ENCODE measurements at places on chromosomes 7 and 10.

- no peak for DNase-seq
Measured at GRCh38 chr10:70738006-70738760, 47.0 kb downstream of the TBATA start.

DNA sequence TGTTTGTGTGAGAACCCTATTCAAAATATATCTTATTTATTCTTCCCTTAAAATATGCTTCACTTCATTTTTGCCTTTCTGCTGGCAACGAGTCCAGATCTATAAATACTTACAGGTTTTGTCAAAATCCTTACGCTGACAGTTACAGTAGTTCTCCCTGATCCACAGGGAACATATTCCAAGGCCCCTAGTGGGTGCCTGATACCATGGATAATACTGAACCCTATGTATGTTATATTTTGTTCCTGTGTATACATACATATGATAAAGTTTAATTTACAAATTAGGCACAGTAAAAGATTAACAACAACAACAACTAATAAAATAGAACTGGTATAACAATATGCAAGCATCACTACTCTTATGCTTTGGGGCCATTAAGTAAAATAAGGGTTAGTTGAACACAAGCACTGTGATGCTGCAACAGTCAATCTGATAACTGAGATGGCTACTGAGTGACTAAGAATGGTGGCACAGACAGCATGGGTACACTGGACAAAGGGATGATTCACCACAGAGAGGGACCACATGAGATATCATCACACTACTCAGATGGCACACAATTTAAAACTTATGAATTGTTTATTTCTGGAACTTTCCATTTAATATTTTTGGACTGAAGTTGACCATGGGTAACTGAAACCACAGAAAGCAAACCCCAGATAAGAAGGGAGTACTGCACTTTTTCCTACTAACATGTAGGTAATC is 29.4 kb upstream of the PCGF5 start:
- no peak for DNase-seq

DNA sequence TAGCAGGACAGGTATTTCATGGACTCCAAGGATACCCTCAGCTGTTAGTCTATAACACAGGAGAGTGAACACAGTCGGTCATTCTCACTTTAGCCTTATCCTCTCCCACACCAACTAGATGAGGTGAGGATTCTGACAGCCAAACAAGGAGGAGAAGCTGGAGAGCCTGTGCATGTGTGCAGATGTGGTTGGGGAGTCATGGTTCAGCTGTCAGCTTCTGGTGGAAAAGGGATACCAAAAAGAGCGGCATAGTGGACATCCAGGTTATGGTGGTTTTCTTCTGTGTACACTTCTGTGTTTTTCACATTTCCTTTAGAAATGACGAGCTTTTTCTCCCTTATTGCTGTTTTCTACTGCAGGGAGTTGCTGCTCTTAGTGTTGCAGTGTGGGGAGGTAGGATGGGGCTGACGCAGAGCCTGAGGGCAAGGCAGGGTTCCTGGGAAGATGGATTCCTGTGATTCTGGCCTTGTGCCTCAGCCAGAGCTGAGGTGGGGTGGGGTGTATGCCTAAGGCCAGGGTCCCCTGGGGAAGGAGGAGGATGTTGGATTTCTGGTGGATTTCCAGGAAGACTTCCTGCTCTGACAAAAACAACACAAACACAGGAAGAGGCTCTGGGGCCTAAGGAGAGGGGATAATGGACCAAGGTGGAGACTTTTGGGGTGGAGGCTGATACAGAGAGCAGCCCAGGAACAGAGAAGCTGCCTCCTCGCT is 26.6 kb downstream of the PLAU start:
- DNase-seq, result no peak

- no peak for DNase-seq
Measured at GRCh38 chr7:1586126-1586826, 16.4 kb upstream of the PSMG3 start.

DNA sequence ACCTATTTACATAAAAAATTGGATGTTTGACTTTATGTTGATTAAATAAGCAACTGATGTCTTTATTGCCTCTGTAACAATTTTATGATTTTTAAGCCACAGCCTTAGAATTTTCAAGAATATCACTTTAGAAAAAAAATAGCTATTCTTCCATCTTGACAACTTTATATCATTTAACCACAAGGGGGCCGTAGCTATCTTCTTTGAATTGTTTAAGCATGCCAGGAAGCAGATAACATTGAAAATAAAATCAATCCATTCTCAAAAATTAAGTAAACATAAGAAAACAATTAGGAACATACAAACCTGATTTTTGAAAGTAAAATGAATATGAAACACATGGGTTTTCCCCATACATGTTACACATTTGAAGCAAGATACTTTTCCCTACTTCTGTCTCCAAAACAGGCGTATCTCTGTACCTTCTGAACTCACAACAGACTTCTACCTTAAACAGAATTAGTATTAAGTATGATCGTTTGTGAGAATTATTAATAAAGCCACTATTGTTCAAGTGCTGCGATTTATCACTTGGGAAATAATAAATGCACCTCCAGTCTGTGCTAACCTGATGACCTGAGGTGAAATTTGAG is 209.0 kb downstream of the CACNA2D1 start:
- DNase-seq, result no peak

DNA sequence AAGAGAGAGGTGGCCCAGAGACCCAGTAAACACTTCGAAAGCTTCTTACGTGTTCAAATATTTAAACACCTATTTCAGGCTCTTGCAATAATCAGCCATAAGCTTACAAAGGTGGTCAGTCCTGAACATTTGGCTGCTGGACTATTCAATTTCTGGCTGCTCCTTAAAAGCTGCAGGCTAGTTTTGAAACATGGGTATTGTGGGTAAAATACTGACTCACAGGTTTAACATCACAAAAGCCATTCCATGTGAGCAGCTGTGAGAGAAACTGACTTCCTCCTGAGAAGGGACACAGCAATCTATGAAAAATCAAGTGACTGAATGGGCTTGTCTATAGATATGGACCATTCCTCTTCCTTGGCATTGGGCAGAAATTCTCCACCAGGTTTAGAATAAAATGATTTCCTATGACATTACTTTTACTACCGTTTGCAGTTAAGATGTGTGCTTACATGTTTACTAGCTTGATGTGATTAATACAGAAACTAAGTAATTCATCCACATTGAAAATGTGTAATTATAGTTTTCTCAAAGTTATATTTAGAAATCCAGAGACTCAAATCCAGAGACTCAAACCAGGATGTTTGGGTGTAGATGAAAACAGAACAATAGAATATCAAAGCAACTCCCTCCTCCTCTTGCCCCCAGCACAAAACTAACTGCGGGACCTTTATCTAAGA is 252.3 kb downstream of the GATA3 start:
- no peak for DNase-seq

DNA sequence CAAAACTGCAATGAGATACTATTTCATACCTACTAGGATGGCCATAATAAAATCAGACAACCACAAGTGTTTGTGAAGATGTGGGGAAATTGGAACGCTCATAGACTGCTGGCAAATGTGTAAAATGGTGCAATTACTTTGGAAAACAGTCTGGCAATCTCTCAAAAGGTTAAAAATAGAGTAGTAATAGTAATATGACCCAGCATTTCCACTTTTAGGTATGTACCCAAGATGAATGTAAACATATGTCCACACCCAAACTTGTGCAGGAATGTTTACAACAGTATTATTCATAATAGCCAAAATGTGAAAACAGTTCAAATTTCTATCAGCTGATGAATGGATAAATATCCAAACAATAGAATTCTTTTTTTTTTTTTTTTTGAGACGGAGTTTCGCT is 731.6 kb upstream of the ANKRD30A start:
- no peak for DNase-seq

DNA sequence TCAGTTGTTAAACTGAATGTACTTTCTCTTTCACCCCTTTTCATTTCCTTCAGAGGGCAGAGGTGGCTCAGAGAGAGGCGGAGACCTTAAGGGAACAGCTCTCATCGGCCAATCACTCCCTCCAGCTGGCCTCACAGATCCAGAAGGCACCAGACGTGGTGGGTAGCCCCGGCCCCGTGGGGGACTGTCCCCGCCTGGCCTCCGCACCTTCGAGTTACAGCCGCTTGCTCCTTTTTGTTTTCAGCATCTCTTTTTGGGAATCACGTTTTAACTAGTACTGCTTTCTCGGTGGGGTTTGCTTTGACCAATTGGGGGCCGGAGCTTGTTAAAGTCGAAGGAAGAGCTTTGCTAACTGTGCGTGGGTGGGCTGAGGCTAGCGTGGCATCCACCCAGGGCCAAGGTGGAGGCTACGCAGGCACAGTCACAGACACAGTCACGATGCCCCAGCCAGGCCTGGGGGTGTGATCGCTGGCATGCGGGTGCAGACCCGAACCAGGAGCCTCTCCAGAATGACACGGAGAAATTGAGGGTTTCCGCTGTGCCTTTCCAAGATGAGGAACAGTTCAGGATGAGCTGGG is 116.2 kb upstream of the SH2B2 start:
- DNase-seq, result no peak

GRCh38 chr7:78020136-78020873 is 221.7 kb downstream of the PHTF2 start:
- no peak for DNase-seq

GRCh38 chr7:135147899-135148721 is at the start of gene TMEM140:
Gene TMEM140, plus strand, starts transcription at chr7:135148072. Its CDS starts 16,370 bp downstream, at chr7:135164442.
- no peak for DNase-seq

GRCh38 chr7:128366300-128366699 is 4.8 kb upstream of the PRRT4 start:
- DNase-seq, result no peak

- no peak for DNase-seq
Measured at GRCh38 chr10:28328346-28328745, 25.5 kb upstream of the MPP7 start.

GRCh38 chr10:14782691-14783363 is 8.1 kb upstream of the FAM107B start:
- no peak for DNase-seq

- no peak for DNase-seq
Measured at GRCh38 chr7:134991469-134992339, 5.4 kb downstream of the AGBL3 start.

GRCh38 chr10:69344591-69345252 is 66.4 kb downstream of the HK1 start:
- DNase-seq, result no peak

GRCh38 chr10:77970869-77971803 is 44.6 kb upstream of the DLG5 start:
- DNase-seq, result no peak

GRCh38 chr10:102580230-102580629 is 64.0 kb upstream of the TRIM8 start:
- no peak for DNase-seq

DNA sequence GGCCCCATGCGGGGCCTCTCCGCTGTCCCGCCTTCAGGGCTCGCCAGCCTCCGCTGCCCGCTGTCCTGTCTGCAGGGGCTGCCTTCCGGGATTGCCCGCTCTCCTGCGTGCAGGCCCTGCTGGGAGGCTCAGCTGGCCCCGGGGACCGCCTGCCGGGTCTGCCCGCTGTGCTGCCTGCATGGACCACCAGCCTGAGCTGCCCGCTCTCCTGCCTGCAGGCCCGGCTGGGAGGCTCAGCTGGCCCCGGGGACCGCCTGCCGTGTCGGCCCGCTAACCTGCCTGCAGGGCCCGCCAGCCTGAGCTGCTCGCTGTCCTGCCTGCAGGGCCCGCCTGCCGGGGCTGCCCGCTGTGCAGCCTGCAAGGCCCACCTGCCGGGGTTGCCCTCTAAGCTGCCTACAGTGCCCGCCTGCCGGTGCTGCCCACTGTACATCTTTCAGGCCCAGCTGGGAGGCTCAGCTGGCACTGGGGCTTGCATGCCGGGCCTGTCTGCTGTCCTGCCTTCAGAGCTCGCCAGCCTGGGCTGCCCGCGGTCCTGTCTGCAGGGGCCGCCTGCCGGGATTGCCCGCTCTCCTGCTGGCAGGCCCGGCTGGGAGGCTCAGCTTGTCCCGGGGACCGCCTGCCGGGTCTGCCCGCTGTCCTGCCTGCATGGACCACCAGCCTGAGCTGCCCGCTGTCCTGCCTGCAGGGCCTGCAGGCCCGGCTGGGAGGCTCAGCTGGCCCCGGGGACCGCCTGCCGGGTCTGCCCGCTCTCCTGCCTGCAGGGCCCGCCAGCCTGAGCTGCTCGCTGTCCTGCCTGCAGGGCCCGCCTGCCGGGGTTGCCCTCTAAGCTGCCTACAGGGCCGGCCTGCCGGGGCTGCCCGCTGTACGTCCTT is 165.1 kb downstream of the GLRX3 start:
- DNase-seq, result peak; percentile 49

GRCh38 chr7:142709921-142710320 is 39.4 kb upstream of the PRSS1 start:
- no peak for DNase-seq

DNA sequence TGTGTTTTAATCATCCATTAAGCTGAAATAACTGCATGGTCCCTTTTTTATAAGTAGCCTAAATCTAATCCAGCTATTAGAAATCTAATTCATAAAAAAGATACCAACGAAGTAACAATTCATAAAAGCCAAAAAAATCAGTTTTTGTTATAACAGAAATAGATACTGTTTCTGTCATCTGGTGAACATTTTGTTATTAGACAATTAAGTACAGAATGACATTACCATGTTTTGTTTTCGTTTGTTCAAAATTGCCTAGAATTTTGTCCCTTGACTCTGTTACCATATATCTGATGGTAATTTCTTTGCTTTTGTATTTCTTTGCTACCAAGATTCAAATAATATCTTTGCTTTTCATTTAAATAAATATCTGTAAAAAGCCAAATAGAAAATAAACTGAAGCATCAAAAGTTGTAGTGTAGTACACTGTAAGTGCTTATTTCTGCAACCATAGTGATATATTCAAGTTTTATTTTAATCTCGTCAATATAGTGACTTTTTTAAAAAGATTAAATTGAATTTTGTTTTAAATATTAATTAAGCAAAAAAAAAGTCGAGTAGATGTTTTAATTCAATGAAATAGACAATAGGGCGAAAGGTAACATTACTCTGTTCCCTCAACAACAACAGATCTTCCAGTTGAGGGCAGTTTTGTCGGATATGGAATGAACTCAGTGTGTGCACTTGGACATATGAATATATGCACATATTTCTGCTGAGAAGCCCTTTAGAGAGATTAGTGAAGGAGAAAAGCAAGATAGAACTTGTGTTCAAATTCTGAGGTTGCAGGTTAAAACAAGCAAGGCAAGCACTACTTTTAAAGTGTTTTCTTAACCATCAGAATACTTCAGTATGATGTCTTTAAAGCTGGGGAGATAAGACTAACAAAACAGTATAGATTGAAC is 7.9 kb upstream of the IGF2BP3 start:
- no peak for DNase-seq

DNA sequence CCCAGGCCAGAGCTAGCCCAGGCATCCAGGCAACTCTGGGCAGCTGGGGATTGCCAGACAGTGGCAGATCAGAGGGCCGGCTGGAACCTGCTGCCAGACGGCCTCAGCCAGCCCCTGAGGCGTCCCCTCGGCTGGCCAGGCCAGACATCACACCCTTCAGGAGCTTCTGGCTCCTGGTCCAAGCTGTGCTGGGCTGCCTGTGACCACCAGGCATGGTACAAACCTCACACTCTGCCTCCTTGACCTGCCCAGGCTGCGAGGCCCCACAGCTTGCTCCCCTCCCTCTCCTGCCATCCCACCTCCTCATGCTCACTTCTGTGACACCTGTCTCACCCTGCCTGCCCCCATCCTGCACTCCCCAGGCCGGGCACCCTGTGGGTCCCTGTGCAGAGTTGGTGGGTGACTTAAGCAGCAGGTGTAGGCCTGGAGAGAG is 5.7 kb downstream of the DEPP1 start:
- no peak for DNase-seq
